Mucosa of gallbladder (tissue), 1 donor: ENCODE measurements at places on chromosomes 7 and 10.

DNA sequence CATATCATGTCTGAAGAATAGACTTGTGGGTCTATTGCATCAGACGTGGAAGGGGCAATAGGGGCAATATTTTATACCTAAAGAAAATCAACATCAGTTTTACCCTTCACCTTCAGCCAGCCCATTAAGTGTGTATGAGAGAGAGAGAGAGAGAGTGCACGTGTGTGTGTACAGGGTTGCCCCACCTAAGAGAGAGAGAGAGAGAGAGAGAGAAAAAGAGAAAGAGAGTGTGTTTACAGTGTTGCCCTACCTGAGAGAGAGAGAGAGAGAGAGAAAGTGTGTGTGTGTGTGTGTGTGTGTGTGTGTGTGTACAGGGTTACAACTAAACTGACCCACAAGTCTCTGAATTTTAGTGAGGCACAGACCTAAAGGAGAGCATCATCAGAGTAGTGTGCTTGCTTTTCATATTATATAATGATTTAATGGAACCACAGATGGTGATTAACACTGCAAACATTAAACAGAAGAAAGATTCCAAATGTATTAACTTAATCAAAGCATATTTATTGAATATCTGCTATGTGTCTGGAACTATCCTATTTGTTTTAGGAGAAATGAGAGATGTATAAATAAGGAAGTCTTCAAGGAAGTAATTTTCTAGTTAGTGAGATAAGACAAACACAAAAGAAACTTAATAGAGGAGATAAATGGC is 66.8 kb downstream of the CD36 start:
- DNase-seq = no peak

DNA sequence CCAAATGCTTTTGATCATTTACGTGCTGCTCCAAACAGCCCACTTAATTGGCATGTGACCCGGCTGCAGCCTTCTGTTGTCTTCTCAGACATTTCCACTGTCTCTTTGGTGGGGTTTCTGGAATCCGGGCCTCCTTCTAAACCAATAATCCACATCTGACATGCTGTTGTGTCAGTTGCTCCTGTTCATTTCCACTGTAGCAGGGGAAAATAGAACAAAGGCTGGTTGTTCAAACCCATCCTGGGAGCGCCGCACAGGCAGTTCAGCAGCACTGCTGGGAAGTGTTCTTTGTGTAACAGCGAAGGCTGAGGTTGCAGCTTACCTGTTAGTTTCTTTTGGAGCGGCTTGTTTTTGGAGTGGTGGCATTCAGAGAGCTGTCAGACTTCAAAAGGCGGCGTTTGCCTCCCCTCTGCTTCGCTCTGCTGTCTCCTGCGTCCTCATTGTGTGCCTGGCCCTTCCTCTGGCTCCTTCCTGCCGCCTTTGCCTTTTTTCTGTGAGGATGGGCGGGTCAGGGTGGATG is 149.4 kb downstream of the SNX10 start:
- no peak for DNase-seq

DNA sequence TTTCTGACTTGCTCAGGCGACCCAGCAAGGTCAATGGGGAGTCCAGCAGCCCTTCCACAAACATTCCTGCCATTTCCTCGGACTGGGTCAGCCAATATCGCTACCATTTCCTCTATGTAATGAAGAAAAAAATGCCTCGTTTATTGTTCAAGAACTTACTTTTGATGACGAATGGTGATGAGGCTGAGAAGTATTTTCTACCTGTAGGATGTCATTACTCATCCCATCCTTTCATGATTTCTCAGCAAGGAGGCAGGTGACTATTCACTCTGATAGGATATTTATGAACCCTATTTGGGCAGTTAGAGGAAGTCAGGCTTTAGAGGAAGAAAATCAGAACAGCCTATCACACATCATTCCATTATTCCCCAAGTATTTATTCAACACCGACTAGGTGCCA is 178.6 kb downstream of the FANK1 start:
- DNase-seq = no peak

GRCh38 chr10:82252081-82252480 is 377.1 kb downstream of the NRG3 start:
- no peak for DNase-seq

DNA sequence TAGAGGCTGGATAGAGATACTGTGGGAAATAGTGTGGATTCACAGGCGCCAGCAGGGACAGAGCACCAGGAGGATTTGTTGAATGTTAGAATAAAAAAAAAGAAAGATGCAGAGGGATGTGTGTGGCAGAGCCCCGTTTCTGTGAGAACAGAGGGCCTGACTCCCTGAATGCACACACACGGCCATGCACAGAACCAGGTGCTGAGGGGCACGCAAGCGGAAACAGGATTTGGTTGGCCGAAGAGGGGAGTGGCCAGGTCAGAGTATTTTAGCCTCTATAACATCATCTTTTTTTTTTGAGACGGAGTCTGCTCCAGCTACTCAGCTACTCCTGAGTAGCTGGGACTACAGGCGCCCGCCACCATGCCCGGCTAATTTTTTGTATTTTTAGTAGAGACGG is 21.9 kb downstream of the IQCE start:
- DNase-seq = no peak

DNA sequence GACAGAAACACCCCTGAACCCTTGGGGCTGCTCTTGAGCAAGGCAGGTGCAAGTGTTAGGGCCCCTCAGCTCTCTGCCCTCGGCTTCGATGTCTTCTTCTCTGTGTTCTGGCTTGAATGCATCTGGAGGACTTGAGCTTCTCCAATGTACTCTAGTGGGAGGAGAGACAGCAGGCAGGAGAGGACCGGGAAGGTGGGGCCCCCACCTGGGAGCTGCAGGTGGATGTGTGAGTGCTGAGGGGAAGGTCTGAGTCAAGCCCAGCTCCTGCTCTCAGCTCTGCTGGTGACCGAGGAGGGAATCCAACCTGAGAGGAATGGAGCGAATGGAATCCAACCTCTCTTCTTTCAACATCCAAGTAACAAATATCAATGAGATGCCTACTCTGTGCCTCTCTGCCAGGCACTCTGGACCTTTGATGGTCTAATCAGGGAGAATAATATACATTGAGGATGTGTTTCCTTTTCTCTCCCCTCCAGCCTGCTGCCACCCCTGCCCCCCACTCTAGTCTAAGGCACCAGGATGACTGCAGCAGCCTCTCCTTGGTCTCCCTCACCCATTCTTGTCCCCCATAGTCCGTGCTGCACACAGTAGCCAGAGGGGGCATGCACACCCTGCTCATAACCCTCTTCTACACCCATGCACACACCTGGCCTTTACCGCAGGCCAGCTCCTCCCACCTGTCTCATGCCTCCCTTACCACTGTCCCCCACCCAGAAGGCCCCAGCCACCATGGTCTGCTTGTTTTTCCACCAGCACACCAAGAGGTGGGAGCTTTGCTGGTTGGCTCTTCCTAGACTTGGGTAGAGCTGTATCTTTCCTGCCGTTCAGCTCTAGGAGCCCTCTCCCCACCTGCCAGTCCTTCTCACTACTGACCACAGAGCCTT is 13.6 kb downstream of the TBATA start:
- DNase-seq = no peak

- no peak for DNase-seq
Observed at GRCh38 chr10:131925716-131926115, 24.9 kb downstream of the PPP2R2D start.

- no peak for DNase-seq
Observed at GRCh38 chr10:71837098-71837827, 13.8 kb downstream of the PSAP start.

- DNase-seq = no peak
Observed at GRCh38 chr10:70106958-70107791, 25.4 kb downstream of the AIFM2 start.

DNA sequence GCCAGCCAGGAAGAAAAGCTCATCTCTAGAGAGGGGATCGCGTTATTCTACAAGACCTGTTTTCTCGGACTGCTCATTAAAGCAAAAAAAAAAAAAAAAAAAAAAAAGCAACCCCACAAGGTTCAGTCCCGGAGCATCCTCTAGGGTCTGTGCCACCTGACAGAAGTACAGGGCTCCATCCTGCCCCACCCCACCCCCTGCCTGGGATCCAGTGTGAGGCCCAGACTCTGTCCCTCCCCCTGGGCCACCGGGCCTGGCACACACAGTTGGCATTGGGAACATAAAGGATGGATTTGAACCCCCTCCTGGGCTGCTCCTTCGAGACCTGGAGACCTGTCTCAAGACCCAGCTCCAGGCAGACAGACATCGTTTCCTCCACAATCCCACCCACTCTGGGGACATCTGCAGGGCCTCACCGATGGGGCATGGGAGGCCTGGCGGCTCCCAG is 688 bp downstream of the ORAI2 start:
- no peak for DNase-seq

GRCh38 chr10:42753507-42754154 is 29.0 kb upstream of the BMS1 start:
- DNase-seq = no peak

GRCh38 chr10:25682203-25682851 is 251.7 kb upstream of the MYO3A start:
- no peak for DNase-seq

DNA sequence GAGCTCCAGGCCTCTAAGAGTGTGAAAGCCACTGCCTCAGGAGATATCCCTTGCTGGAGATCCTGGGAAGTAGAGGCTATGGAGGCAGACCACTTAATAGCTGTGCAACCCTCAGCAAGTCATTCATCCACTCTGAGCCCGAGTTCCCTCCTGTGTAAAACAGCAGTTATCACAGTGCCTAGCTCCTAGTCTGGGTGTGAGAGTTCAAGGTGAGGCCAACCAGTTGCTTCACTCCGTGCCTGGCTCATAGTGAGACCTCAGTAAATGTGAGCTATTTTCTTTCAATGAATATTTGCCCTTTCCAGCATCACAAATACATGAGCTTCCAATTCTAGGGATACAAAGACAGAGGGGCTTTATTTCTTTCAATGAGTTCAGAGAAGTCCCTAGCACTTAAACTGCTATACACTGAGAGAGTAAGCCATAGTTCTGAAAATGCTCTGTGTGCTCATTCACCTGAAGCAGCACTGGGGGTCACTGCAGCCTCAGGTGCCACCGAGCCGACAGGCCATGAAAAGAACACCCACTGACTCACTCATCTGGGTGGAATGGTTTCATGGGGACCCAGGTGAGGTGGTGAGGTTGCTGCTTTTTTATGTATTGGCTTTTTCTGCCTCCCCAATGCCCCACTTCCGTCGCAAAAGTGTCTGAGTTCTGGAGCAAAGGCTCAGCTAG is 259.8 kb downstream of the KCNMA1 start:
- no peak for DNase-seq

DNA sequence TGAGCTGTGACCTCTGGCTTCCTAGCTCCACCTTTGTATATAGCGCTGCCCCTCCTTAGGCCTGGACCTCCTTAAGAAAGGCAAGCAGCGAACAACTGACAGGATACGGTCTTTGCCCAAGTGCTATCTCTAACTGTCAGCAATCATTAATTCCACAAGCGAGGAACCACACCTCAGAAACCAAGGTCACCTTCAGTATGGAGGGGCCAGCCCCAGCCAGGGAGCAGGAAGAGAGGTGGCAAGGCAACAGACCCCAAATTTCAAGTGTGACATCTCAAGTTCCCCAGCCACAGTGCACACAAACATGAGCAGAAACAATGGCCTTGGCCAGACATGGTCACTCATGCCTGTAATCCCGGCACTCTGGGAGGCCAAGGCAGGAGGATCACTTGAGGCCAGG is 4.8 kb upstream of the AOC1 start:
- DNase-seq = no peak

GRCh38 chr7:54336800-54337199 is 205.4 kb upstream of the VSTM2A start:
- no peak for DNase-seq

- DNase-seq = no peak
Observed at GRCh38 chr7:84250452-84250851, 55.9 kb upstream of the SEMA3A start.

DNA sequence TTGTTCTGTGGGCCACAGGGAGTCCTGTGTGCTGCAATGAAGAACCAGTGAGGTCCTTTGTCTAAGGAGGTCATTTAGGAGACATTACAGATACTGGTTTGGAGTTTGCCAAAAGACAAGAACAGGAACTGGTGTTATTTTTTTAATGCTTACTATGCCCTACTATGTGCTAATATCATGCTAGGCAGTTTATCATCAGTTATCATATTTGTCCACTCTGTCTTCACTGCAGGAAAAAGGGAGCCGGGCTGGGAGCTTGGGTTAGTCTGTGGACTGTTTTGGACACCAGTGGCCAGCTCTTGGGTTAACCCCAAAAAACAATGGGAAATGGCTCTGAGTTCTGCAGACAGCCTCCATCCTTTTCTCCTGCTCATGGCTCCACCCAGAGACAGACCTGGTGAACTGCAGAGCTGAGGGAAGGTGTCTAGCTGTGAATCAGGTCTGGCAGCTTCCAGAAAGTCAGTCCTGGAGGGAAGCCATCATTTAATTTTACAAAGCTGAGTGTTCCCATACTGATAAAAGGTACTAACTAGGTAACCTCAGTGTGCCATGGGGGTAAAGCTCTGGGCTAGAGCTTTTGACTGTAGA is 101.2 kb upstream of the ZNF746 start:
- no peak for DNase-seq

DNA sequence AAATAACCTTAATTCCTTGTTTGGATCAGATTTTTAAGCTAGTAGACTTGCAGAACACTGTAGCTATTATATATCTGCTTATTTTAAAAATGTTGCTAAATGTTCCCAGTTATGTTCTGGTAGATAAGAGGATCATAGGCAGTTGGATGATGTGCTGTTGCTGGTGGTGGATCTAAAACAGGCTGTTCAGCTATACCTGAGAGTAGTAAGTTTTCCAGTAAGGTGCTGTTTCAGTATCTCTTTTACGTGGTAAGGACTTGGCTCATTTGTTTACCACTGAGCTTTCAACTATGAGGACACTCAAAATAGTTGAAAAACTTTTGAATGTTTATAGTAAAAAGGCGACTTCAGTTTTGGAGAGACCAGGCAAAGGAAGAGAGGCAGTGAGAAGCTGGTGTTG is 180.9 kb downstream of the CDK14 start:
- no peak for DNase-seq

DNA sequence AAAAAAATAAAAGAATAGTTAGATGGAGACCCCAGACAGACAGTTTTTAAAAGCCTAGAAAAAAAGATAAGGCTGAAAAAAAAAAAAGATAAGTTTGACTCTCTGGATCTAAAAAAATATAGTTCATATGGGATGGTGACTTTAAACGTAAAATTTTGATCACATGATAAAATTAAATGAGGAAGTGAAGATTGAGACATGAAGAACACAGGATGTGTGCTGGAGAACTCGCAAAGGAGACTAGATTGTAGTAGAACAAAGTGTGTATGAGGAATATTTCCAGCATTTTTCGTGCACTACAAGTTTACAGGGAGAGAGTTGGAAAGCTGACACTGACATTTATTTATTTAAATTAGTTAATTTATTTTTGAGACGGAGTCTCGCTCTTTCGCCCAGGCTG is 286.4 kb downstream of the PRPF18 start:
- no peak for DNase-seq

GRCh38 chr7:132380059-132380458 is 196.2 kb downstream of the PLXNA4 start:
- peak; percentile 31 for DNase-seq

DNA sequence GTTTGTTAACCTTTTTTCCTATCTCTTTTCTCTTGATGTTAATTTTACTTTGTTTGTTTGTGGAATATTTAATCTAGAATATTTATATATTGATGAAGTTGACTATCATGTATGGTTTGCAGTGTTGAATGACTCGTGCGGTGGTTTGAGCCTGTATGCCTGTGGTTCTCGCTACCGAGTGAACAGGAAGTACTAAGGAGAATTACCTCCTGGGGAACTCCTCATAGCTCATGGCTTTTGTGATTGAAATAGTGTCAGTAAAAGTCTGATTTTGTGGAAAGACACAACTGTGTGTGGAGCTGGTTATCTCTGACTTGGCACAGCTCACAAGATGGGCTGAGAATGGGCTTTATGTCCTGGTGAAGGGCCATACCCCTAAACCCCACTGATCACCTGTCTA is 498.6 kb downstream of the GLRX3 start:
- DNase-seq = no peak
